ENCODE measurements at places on chromosomes 16 and 17.

DNA sequence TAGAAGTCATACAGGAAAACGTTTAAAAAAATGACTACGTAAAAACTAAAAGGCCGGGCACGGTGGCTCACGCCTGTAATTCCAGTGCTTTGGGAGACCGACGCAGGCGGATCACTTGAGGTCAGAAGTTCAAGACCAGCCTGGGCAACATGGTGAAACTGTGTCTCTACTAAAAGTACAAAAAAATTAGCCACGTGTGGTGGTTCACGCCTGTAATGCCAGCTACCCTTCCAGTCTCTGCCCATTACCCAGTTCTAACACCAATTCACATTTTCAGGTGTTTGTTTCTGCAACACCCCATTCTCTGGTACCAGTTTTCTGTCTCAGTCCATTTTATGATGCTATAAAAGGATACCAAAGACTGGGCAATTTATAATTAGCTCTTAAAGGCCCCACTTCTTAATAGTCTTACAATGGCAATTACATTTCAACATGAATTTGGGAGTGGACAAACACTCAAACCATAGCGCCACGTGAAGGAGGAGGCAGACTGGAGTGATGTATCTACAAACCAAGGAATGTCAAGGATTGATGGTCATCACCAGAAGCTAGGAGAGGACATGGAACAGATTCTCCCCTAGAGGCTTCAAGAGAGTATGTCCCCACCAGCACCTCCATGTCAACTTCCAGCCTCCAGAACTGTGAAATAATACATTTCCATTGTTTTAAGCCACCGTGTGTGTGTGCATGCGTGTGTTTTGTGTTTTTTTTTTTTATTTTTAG is 791 bp upstream of the C17orf75 start:
- DNase-seq = no peak

DNA sequence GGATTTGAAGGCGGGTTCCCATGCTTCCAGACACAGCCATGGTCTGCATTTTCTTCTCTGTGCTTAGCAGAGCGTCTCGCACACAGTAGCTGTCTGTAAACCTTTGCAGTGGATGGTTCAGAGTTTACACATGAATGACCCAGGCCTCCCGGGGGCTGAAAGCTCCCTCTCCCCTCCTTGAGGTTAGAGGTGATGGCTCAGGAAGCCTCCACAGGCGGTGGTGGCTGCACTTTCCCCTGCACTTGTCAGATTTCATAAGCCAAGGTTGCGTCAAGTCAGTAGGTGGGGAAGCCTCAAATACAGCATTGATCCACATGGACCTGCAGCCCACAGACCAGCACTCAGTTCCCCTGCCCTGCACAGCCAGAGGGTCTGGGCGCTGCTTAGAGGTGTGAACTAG is 211.9 kb downstream of the KATNIP start:
- no peak for DNase-seq

DNA sequence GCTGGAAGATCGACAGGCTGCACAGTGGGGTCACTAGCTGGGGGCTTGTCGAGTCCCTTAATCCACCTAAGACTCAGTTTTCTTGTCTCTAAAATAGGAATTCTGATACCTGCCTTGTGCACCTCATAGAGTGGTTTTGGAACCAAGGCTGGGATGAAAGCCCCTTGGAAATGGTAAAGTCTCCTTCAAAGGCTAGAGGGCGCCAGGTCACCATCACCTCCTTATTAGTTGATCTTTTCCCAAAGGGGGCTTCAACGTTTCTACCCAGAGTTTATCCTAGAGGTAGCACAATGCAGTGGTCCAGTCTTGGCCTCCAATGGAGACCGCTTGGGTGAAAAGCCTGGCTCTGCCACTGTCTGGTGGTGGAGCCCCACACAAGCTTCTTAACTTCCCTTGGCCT is 158.2 kb downstream of the AIPL1 start:
- DNase-seq = no peak

- DNase-seq = no peak
Measured at GRCh38 chr17:27620721-27621120, 10.3 kb upstream of the LGALS9 start.

GRCh38 chr17:4854111-4854681 is 21.1 kb downstream of the MINK1 start:
- DNase-seq = no peak

GRCh38 chr17:17562146-17562511 is 29.4 kb downstream of the PEMT start:
- DNase-seq = no peak

DNA sequence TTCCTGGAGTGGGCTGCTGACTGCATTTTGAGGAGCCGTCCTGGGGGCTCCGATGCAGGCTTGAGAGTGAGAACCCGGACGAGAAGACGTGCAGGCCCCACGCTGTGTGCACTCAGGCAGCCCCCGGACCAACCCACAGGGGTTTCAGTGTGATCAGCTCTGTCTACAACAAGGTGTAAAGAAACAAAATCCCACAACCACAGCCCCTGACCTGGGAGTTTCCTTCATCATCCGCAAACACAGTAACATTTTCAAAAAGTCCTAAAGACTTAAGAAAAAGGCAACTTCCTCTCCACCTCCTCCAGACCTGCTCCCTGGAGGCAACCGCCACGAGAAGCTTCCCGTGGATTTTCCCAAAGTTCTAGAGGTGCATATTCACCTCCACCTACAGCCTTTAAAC is 15.4 kb upstream of the MEAK7 start:
- no peak for DNase-seq

- DNase-seq = peak; percentile 63
Measured at GRCh38 chr16:19785512-19786130, 67.5 kb downstream of the IQCK start.

- DNase-seq = no peak
Measured at GRCh38 chr16:83574388-83574787, 233.4 kb upstream of the HSBP1 start.

- DNase-seq = no peak
Measured at GRCh38 chr16:57012353-57012752, 23.0 kb downstream of the NLRC5 start.

GRCh38 chr16:64019339-64019738 is 1102.5 kb downstream of the CDH11 start:
- no peak for DNase-seq

DNA sequence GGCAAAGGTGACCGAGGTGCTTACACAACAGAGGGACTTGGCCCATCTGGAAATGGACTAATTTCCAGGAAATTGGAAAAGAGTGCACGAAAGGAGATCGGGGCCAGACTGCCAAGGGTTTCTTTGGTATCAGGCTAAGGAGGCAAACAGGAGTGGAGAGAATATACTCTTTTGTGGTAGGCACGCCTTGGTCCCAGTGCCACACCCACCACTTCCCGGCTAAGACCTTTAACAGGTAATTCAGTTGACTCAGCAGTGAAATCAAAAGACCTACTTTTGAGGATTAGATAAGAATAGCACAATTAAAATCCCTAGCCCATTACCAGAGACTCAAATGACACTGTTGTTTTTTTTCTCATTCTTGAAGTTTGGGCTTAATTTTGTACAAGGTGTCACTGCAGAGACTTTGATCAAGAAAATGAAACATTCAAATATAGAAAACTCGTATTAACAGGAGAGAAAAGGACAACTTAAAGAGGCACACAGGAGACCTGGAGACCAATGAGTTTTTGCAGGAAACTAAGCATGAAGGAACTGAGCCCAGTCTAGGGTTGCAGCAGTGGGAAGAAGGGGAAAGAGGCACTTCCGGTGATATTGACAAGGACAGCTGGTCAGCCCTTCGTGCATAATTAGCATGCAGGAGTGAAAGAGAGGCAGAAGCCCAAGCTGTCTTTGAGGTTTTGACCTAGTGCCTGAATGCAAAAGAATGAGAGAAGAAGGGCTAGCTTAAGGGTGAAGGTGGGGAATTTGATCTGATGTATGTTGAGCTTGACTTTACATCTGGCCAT is 265.5 kb upstream of the CCL2 start:
- DNase-seq = no peak
